Stimulated activated CD8-positive, alpha-beta memory T cell treated with anti-CD3 and anti-CD28 coated beads, Interleukin-7, amount 100 ng/mL, for 1 hour (primary cell): ENCODE measurements at places on chromosomes 7 and 10.

DNA sequence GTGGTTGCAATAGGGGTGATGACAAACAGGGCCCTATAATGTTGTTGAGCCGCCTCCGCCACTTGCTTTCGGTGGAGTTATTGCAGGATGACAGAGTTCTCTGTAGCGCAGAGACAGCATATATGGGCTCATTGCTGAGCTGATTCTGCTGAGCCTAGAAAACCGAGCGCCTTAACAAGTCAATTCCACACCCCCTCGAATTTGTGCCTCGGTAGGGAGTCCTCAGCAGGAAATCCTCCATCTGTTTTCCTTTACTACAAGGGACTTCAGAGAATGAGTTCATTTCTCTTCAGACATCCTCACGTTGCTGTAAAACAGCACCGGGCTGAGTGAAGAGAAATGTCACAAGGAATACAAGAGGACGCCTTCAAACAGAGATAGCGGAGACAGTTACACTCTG is 90.7 kb upstream of the KIAA1217 start:
- DNase-seq: no peak

DNA sequence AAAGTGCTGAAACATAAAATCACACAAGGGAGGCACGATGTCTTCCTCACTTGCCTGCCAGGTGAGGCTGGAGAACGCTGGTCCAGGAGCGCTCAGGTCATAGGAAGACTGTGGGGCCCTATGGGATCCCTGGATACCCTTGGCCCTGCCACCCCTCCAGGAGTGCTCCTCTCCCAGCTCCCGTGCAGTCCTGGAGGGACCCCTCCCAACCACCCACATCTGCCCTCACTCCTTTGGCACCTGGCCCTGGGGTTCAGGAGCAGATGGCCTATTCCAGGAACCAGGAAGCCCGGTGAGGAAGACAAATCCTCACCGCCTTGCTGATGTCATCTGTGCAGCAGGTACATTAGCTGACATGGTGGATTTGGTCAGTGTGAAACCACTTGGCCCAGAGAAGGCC is 3.7 kb upstream of the CXCL12 start:
- no peak for DNase-seq

- no peak for DNase-seq
Observed at GRCh38 chr7:33789871-33790630, 115.3 kb upstream of the BMPER start.

- DNase-seq: no peak
Observed at GRCh38 chr7:147022056-147022455, 905.5 kb downstream of the CNTNAP2 start.

GRCh38 chr10:4437791-4438190 is 388.2 kb upstream of the AKR1E2 start:
- no peak for DNase-seq

GRCh38 chr7:47031786-47032535 is 550.0 kb downstream of the TNS3 start:
- no peak for DNase-seq

DNA sequence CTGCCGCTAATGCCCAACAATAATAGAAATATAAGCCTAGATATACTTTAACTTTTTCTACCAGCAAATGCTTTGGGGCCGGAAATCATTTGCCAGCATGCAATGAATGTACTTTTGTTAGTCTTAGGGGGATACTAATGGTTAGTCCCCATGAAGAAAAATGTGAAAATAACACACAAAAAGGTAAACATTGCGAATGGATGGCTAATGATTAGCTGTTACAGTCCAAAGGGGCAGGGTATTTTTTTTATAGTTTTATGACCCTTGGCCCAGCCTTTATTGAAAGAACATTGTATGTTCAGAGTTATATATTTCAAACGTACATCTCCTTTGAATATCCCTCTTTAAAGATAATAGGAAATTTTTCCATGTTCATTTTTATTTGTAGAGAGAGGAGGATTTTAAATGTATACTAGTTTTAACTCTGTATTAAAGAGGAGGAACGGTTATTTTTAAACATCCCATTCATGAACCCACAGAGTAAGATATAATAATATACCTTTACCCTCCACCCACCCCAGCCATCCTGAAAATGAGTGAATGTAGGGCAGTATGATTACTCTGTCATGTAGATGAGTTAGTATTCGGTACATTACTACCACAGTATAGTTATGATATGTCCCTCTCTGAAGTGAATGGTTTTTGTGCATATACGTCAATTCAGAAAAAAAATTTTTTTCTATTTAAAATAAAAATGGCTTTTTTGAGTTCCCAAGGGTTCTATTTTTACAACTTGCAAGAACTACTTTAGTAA is 63.6 kb downstream of the ARID5B start:
- no peak for DNase-seq

DNA sequence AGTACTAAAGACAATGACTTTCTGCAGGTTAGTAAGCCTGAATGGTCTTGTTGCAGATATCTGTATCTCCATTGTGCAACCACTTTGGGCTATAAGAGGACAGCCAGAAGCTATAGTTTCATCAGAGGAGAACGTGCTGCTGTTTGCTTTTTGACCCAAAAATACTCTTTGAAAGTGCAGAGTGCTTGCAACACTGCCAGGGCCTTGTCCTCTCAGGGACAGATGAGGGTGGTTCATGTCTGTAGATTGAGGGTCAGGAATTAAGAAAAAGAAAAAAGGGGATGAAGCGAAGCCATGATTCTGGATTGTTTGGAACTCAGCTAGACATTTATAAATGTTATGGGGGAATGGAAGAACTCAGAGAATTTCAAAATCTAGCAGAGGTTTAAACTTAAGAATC is 212.5 kb downstream of the SEC23IP start:
- DNase-seq: no peak

- DNase-seq: no peak
Observed at GRCh38 chr7:127831318-127832219, 179.6 kb downstream of the SND1 start.

GRCh38 chr10:131663351-131663750 is 237.5 kb upstream of the PPP2R2D start:
- DNase-seq: no peak

DNA sequence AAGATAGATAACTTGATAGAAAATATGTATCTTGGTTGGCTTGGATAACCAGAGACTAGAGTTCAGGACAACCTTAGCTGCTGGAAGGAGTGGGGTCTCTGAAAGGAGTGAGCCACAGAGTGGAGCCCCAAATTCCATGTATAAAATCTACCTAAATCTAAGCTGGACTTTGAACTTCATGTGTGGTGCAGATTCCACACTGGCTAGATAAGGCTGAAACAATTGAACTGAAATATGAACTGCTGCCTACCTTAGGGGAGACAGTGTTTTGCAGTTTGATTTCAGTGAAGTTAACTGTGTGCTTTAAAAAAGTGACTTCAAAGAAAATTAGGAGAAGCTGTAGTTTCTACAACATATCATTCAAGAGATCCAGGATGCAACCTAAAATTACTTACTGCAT is 123.9 kb downstream of the LRMDA start:
- DNase-seq: no peak

GRCh38 chr10:15609246-15609645 is 110.5 kb downstream of the ITGA8 start:
- DNase-seq: no peak

DNA sequence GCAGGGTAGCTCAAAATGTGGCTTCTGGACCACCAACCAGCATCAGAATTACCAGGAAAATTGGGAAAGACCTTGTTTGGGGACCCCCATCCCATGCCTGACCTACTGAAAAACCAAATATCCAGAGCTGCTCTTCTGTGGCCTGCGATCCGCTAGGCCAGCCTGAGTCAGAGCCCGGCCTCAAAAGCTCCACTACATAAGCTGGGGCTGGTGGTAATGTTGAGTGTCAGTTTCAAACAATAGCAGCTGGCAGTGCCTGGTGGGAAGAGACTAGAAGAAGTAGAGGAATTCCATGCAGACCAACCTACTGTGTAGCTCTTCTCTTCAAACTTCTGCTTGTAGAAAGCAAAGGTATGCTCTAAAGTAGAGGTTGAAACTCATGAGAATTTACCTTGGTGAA is 52.0 kb downstream of the KLRG2 start:
- DNase-seq: no peak

DNA sequence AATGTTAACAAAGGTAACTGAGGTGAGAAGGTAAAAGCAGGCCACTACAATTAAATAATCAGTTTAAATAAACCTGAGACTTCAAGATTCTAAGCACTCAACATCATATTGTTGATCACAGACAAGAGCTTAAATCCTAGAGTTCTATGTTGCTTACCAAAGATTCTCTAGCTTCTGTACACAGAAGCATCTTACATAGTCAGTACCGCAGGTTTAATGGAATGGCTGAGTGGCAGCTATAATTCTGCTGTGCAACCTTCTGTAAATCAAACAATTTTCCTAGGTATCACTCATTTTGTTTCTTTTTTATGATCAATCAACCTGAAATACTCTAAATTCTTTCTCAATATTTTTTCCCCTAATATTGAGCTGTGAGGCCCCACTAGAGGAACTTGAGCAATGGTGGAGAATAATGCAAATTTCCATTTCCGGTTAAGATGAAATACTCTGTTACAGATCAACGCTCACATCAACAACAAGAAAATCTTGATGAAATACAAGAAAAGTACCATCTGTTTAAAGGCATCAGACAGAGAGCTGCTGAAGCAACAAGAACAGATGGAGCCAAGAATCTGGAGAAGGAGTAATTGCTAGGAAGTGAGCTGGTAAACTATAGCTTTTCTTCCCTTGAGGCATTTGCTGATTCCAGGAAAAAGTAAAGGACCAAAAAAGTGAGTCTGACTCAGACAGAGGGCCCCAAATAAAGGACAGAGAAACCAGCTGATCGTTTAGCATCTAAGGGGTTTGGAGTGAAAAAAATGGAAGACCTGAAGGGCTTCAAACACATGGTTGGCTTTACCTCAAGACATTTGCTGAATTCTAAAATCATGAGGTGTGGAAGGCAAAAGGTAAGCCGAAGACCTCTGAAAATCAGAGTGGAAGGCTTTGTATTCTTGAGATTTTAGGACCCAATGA is 22.6 kb downstream of the PNPLA8 start:
- DNase-seq: no peak

DNA sequence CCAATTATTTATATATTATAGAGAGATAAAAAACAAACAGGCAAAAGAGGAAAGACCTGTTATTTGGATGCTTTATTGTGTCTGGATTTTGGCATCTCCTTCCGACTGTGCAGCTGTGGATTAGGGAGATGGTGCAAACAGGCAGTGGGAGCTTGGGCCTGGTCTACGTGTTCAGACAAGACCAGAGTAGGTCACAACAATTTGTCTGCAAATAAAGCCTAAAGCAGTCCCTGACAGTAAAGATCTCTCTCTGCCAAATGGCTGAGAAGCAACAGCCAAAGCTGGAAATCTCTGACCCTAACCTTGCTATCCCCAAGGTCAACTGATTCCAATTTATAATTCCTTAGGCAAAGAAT is 82.0 kb downstream of the ABLIM1 start:
- DNase-seq: no peak

GRCh38 chr7:118902600-118902999 is 678.1 kb downstream of the ANKRD7 start:
- no peak for DNase-seq

GRCh38 chr10:86306628-86307278 is 59.8 kb downstream of the GRID1 start:
- no peak for DNase-seq

- DNase-seq: no peak
Observed at GRCh38 chr10:123428391-123428790, 237.8 kb upstream of the GPR26 start.

DNA sequence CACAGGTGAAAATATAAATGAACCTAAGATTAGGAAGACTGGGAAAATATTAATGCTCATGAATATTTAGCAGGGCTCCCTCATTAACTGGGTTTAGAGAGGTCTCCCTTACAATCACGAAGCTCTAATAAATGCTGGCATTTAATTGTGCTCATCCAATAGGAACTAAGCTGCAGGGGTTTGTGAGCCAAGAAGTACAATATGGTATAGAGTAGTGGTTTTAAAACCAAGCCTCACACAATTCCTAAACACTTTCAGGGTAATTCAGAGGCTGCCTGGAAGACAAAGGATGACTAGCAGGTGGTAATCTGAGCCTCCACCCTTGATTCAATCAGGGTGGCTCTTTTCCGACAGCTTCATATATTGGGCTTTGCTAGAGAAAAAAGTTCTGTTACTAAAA is 103.3 kb downstream of the GPAM start:
- no peak for DNase-seq

- no peak for DNase-seq
Observed at GRCh38 chr7:115477193-115477651, 553.3 kb downstream of the TFEC start.

- no peak for DNase-seq
Observed at GRCh38 chr10:50216894-50217293, 34.4 kb downstream of the ASAH2 start.

- no peak for DNase-seq
Observed at GRCh38 chr10:126876456-126876855, 28.8 kb upstream of the DOCK1 start.

GRCh38 chr7:121833991-121834390 is 39.0 kb upstream of the PTPRZ1 start:
- no peak for DNase-seq

DNA sequence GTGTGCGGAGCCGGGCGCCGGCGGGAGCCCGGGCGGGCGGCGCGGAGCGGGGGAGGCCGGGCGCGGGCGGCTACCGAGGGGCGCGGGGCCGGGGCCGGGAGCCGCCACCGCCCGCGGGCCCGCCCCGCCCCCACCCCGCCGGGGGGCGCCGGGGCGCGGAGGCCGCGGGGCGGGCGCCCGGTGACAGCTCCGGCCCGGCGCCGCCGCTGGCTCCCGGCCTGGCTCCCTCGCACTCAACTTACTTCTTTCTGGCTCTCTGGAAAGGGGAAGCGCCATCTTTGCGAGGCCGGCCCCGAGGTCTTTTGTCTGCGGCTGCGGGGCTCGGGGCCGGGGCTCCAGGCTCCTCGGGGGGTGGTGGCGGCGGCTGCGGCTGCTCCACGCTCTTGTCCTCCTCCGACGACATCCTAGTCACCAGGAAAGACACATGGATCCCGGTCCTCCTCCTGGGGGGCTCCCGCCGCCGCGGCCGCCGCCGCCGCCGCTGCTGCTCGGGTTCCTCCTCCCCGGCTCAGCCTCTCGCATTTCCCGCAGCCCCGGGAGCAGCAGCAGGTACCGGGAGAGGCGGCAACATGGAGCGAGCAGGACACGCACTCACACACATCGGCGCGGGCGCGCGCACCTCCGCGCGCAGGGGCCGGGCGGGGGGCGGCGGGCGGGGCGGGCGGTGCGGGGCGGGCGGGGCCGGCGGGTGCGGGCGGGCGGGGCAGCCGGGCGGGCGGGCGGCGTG is at the start of gene KMT2C:
TSS of gene KMT2C (minus strand) at position 620 of the 727 bp plus-strand sequence. CDS start at position 403, 217 bp downstream.
- DNase-seq: no peak

DNA sequence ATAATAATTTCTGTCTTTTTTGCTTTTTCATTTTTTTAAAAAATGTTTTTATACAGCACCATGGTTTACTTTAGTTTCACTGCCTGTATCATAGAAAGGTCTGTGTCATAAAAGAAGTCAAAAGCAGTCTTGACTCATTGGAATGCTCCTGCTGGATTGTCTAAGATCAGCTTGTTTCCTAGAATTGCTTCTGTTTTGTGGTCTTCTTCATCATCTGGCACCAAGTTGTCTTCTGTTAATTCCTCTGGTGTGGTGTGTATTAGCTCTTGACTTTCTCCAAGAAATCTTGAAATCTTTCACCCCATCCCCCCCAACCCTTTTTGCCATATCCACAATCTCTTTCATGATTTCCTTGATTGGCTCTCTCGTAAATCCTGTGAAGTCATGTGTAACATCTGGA is 250.3 kb upstream of the CXCL12 start:
- no peak for DNase-seq
